Fibroblast of villous mesenchyme (primary cell): ENCODE measurements at places on chromosomes 6 and 20. TPM values are rescaled to one million over a fixed set of nuclear protein-coding genes. Genes with fewer than 3 reads are reported as not detected.

DNA sequence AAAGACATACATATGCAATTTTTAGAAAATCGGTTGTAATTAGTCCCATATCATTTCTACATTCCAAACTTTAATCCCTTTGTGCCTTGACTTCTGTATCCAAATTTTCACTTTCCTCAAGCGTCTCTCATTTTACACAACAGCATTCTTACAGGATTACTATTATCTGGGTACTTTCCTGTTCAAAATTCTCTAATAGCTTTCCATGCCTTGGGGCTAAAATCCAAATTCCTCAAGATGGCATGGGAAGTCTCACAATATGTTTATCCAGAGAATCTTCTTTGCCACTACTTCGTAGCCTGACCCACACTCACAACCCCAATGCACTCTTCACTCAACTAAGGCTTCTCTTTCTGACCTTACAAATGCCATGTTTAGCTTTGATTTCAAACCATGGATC lies 125.0 kb downstream of the TBX18 start:
- no peak for DNase-seq

DNA sequence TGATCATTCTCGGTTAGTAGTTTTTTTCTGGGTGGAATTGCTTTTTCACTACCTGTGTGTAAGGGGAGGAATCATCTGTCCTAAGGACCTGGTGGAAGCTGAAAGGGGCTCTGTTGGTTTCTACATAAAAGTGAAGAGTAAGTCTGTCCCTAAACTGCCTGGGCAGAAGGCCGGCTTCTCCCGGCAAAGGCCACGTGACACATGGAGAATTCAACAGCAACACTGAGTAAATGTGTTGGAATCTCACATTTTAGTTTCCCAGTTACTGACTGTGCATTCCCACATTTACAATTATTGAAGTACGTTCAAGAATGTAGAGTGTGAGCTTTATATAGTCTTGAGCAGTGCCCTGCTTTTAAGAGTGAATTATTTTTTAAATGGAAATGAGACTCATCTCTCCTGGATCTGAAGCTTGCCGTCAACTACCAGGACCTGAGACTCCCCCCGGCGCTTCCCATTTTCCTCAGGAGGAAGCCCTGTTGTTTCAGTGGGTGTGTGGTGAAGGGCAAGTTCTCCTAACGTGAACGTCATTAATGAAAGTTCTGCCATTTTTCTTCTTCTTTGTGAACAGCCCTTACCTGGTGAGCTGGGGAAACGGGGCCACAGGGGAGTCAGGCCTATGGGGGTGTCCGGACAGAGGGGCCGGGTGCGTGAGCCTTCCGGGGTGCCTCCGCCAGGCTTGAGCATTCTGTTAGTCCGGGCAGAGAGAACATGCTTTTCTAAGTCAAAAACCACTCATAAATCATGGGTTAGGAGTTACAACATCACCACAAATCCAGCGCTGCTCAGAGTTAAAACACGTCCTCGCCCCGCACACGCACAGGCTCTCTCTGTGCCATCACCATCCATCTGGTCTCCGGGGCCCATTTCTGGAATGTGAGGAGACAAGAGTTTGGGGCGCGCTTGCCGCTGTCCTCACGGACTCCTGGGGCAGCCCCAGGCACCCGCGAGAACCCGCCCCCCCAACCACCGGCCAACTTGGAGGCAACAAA lies 56.6 kb upstream of the SMOC2 start:
- DNase-seq: no peak

PTCHD4 gene
- 4.2 and 4.7 TPM in 2 replicates for total RNA-seq

- no peak for DNase-seq
Observed at GRCh38 chr6:111653434-111653833, 47.8 kb upstream of the TRAF3IP2 start.

TRIM38 gene
- 7.7 and 13.8 TPM in 2 replicates for total RNA-seq

NKX2-2 gene
- not detected in 2 replicates for total RNA-seq

- peak; percentile 7 for DNase-seq
Observed at GRCh38 chr6:33008944-33009861, at the start of gene HLA-DOA. HLA-DOA (minus strand) TSS chr6:33009591.

GRCh38 chr6:143505111-143505510 lies 6.4 kb downstream of the FUCA2 start:
- DNase-seq: no peak

DSN1 gene
- total RNA-seq: 13.9 and 16.8 TPM in 2 replicates

- DNase-seq: no peak
Observed at GRCh38 chr6:40634429-40634828, 47.3 kb upstream of the LRFN2 start.

- DNase-seq: peak; percentile 58
Observed at GRCh38 chr20:60210779-60211617, 252.8 kb downstream of the CDH26 start.

DNA sequence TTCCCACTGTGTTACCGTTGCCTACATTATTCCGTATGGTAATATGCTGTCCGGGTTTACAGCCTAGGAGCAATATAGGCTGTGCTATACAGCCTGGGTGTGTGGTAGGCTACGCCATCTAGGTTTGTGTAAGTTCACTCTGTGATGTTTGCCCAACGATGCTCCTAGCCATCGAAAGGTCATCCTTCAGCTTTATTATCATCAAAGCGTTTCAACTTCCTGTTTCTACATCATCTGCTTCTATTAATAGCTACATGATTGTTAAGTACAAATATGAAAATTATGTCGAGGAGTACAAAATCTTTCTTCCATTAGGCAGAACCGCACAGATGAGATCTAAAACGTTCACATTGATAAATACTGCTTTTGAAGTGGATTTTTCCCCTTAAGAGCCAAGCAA lies 69.9 kb downstream of the PPP1R14C start:
- no peak for DNase-seq

HLA-DRB5 gene
- not detected in 2 replicates for total RNA-seq

- DNase-seq: peak; percentile 97
Observed at GRCh38 chr6:44041461-44042260, 85.6 kb downstream of the MRPL14 start.

ZSCAN23 gene
- 4.3 and 9.0 TPM in 2 replicates for total RNA-seq

TNFRSF6B gene
- total RNA-seq: 31.5 and 44.5 TPM in 2 replicates

DNA sequence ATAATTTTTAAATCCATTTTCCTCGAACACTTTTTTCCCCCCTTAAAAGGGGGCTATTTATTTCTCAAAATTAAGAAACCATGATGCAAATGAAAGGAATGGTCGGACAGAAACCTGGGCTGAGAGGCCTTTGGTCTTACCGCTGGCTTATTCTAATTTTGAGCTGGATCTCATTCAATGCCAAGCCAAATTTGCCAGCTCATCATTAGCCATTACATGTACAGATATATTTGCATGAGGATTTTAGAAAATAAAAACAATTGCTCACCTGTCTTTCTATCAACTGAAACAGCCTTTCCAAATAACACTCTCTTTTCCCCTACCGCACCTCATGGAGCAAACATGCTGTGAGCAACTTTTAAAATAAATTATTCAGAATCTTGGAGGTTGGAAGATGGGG lies 219.5 kb upstream of the DTNBP1 start:
- no peak for DNase-seq

- DNase-seq: no peak
Observed at GRCh38 chr6:5261545-5262109, 314 bp downstream of the FARS2 start.

OPRM1 gene
- total RNA-seq: not detected in 2 replicates

LY6G6D gene
- total RNA-seq: not detected in 2 replicates

DNA sequence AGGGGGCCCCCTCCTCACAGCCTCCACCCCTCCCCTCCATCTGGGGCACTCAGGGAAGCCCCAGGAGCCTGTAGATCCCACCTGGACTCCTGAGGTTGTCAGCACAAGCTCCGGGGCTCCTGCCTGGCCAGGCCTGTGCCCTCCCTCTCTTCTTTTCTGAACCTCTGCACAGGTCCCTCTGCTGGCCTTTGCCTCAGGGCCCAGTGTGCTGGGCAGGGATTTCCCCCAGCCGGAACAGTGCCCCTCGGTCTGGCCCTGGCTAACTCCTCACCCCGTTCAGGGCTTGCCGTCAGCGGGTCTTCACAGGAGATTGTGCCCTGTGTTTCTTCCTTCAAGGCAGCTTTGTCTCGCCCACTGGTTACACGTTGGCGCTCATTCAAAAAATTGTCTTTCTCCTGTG lies 64.9 kb downstream of the SYNDIG1 start:
- DNase-seq: no peak

GRCh38 chr6:110828396-110828795 lies 13.1 kb upstream of the CDK19 start:
- no peak for DNase-seq

DNA sequence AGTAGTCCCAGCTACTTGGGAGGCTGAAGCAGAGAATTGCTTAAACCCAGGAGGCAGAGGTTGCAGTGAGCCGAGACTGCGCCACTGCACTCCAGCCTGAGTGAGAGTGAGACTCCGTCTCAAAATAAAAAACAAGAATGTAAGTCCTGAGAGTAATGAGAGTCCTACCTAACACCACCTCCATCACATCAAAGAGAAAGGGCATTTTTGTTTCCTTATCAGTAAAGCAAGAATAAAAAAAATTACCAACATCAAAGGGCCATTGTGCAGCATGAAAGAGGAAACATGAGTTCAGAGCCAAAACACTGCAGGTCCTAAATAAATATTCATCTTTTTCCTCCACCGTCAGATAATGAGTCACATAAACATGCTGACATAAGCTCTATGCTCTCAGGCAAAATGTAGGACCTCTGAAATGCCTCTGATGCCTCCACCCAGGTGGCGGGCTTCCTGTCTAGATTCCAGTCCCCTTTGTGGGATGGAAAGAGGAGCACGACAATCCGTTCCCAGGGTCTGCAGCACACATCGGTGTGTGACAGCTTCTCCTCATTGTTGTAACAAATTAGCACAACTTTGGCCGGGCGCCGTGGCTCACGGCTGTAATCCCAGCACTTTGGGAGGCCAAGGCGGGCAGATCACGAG lies 7.2 kb downstream of the ATP9A start:
- peak; percentile 38 for DNase-seq

GRCh38 chr6:111734068-111735061 lies 128.7 kb upstream of the TRAF3IP2 start:
- peak; percentile 36 for DNase-seq

SLC13A3 gene
- 1.6 and 4.3 TPM in 2 replicates for total RNA-seq

GJA10 gene
- not detected in 2 replicates for total RNA-seq

SPATA2 gene
- total RNA-seq: 2.6 and 3.9 TPM in 2 replicates

SNAP25 gene
- total RNA-seq: 2.9 and 8.6 TPM in 2 replicates

GRCh38 chr6:90295854-90296340 lies 746 bp downstream of the BACH2 start:
- DNase-seq: peak; percentile 60
